GM19239 (cell line): ENCODE measurements at places on chromosomes 12 and 14.

DNA sequence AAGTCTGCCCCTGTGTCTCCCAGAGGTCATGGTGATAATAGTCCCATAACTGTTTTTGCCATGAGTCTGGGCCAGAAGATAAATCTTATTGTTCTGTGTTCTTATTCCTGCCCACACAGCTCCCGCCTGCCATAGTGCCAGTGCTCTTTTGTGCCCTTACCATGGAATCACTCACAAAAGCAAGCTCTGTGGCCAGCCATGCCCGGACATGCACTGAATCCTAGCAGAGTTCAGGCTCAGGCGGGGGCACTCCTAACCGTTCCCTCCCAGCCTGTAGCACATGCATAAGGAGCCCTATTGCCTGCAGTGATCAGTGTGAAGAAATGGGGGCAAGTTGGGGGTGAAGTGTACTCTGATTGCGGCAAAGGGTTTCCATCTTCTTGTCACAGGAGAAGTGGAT lies 33.3 kb downstream of the DHRS2 start:
- DNase-seq: no peak

- DNase-seq: no peak
Measured at GRCh38 chr14:71060274-71060673, 153.0 kb downstream of the PCNX1 start.

GRCh38 chr12:114821570-114821969 lies 137.6 kb upstream of the TBX3 start:
- no peak for DNase-seq

GRCh38 chr14:97198813-97199212 lies 401.6 kb downstream of the VRK1 start:
- DNase-seq: no peak

DNA sequence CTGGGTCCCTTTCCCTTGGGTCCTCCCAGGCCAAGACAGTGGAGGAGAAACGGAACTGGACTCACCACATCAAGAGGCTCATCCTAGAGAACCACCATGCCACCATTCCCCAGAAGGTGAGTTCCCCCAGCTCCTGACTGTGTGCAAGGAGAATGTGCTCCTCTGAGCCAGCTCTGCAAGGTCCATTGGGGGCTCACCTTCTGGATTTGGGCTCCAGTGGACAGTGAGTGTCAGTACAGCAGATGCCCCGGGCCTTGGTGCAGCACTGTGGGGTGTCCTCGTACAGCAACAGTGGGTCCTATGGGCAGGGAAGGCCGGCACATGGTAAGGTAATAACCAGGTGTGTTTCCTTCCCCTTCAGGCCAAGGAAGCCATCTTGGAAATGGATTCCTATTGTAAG lies 27.8 kb downstream of the PLEKHG3 start:
- DNase-seq: no peak

GRCh38 chr12:41274643-41275042 lies 86.5 kb downstream of the PDZRN4 start:
- DNase-seq: no peak

DNA sequence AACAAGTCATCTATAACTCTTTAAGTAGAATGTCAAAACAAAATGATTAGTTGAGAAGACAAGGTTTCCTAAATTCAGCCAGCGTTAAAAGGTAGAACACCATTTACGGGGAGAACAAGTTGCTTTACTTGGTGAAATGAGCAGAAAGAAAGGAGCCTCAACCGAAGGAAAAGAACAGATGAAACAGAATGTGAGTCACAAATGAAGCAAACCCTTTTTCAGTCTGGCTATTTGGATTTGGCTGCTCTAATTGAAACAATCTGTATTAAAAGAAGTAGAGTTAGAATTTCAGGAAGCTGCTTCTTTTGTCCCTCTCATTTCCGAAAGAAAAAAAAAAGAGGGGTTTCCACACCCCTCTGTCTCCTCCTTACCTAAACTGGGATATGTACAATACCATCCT lies 34.6 kb downstream of the CEP128 start:
- no peak for DNase-seq

DNA sequence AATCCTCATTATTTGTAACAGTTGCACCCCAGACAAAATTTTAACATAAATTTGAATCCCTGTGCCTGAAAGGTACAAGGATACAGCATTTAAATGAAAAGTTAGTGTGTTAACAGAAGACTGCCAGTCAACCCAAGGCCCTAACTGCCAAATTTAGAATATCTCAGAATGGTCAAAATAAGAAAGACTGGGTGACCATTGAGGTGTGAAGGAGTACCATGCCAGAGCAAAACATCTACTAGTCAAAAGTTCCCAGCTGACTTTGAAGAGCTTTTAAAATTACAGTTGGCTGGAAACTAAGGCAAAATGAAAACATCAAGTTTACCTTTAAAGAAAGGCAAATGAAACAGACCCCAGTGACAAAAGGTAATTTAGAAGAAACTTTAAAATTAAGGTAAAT lies 18.4 kb downstream of the SAV1 start:
- DNase-seq: no peak

- no peak for DNase-seq
Measured at GRCh38 chr14:68577802-68578541, 214.9 kb downstream of the ZFP36L1 start.

DNA sequence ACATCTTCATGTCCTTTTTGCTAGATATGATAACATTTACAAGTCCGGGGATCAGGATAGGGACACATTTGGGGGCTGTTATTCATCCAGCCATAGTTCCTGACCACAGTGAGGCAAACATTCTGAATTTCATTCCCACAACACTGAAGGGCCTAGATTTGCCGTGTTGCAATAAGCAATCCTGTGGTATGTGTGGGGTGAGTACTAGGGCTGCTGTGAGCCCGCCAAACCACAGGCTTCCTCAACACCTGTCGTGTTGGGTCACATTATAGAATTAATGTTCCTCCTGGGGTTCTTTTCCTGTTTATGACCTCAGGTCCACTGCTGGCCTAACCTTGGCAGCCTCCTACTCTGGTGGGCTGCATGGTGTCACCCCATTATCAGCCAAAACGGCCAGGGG lies 119.2 kb downstream of the TBC1D30 start:
- no peak for DNase-seq

DNA sequence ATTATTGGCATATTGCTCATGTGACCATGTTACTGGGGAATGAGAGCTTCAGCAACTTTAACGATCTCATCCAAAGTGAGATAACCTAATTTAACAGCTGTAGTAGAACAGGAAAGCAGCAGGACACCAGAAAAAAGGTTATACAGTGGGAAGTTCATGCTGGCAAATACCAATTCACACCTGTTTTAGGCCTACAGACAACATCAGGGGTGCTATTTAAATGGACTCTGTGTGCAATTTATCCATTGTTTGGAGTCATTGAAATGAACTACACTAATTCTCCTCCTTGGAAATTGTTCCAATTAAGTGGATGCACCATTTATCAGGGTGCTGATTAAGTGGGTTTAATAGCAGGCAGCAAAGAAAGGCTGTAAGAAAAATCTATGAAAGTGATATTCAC lies 424.4 kb upstream of the LMO3 start:
- no peak for DNase-seq

- DNase-seq: no peak
Measured at GRCh38 chr12:1916371-1917171, 1.9 kb downstream of the CACNA2D4 start.

- no peak for DNase-seq
Measured at GRCh38 chr12:108694812-108695278, 36.5 kb downstream of the CORO1C start.

DNA sequence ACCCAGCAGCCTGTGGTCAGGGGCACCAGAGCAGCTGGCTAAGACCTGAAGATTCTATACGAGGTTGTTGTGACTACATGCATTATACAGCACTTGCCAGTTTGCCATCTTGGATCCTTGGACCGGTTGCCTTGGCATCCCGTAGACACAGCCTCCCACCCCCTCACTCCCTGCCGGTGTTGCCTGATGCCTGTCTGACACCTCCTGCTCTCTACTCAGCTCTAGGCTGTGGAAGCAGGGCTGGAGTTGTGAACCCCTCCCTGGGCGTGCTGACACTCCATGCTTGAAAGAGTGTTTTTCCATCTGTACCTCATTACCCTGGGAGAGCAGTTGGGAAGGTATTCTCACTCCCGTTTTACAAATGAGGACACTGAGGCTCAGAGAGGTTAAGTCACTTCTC lies 2.5 kb downstream of the CHGA start:
- DNase-seq: no peak

- no peak for DNase-seq
Measured at GRCh38 chr14:62654641-62655040, 390.6 kb downstream of the KCNH5 start.

GRCh38 chr12:116735951-116736599 lies 1.8 kb downstream of the SPRING1 start:
- DNase-seq: no peak

DNA sequence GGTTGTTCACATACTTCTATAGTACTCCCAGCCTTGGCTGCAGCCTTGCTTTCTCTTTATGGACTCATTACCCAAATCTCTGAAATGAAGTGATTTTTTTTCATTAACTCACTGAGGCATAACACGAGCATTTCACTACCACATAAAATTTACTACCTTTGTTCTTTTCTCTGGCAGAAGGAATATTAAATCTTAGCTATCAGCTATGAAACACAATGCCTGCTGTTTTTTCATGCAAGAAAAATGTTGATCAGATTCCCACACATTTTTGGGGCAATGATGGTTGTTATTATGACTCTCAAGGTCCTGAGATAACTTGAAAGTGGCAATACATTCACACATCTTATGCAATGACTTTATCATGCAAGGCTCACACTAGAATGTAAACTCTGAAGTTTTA lies 225.3 kb upstream of the ATP2B1 start:
- DNase-seq: no peak

- no peak for DNase-seq
Measured at GRCh38 chr12:26786865-26787514, 46.0 kb downstream of the ITPR2 start.

DNA sequence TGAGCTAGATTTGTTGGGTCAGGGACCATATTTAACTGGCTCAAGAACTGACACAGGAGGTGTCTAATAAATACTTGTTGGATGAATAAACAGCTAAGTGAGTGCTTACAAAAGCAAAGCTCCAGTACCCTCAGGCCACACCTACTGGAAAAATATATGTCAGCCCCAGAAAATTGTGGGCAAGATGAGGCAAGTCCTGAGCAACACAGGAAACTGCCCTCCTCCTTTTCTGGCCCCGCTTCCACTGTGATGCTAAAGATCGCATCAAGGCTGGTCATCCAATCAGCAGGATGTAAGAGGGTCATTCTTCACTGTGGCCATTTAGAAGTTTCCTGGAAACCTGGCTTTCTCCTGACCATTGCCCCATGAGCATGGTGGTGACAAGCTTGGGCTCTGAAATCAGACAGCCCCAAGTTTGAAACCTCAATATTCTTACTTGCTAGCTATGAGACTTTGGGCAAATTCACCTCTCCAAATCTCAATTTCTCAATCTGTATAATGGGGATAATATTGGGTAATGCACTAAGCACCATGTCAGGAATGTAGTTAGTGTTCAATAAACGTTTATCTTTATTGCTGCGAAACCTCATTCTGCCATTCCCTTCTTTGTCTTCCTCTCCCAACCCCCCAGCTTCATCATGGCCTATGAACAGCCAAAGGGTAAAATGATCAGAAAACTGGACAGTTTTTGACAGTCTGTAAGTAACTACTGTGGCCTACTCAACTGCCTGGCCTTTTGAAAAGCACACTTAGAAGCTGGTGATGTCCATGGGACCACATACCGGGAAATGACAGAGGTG lies 139.3 kb upstream of the PZP start:
- no peak for DNase-seq

DNA sequence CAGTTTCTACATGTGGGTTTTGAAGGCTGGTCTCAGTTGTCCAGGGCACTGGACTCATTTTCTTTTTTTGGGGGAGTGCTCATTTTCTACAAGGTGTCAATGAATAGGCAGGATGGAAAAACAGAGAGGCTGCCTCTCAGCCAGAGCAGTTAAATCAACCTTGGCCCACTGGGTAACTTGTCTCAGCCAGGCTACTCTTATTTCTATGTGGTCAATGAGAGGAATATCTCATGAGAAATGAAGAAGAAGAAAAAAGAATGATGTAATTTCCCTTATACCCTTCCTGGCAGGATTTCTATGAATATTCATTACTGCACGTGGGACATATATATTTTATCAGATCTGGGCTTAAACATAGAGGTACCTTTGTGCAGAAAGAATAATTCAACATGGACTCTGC lies 155.2 kb upstream of the E2F7 start:
- DNase-seq: no peak

GRCh38 chr12:62866451-62867082 lies 68.4 kb downstream of the PPM1H start:
- no peak for DNase-seq
